Hepatic stellate cell (primary cell): ENCODE measurements at places on chromosomes 7 and 10.

DNA sequence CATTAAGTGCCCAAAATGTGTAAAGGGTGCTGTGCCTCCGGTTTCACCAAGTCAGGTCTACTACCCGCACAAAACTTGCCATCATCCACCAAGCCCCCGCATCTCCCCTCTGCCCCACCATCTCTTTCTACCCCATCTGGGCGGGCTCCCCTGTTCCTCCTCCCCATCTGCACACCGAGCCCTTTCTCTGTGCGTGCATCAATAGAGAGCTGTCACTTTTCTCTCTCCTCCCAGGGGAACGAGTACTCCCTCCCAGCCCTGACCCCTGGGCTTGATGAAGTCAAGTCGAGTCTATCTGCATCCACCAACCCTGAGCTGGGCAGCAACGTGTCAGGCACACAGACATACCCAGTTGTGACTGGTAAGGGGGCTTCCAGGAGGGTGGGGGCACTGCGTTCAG lies 63.5 kb downstream of the PAX2 start:
- no peak for DNase-seq

GRCh38 chr7:130733931-130734814 lies at the start of gene KLF14:
Gene KLF14, minus strand, starts transcription at chr7:130734207. Its CDS starts 174 bp downstream, at chr7:130734033.
- DNase-seq = peak; percentile 28

DNA sequence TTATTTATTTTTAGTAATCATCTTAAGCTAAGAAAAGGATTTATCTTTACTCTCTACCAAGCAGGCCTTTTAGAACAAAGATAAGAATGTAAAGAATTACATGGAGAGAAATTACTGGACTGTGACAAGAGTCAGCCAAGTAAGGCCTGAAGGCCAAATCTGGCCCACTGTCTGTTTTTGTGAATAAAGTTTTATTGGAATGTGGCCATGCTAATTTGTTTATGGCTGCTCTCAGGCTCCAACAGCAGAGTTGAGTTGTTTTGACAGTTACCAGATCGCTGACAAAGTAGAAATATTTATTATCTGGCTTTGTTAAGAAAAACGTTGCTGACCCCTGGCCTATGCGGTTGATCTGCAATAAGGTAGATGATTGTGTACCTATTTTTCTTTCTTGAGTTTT lies 6.1 kb downstream of the ARID5B start:
- DNase-seq = no peak

- no peak for DNase-seq
These were observed 382.7 kb downstream of the SFMBT2 start for GRCh38 chr10:7027913-7028808.

DNA sequence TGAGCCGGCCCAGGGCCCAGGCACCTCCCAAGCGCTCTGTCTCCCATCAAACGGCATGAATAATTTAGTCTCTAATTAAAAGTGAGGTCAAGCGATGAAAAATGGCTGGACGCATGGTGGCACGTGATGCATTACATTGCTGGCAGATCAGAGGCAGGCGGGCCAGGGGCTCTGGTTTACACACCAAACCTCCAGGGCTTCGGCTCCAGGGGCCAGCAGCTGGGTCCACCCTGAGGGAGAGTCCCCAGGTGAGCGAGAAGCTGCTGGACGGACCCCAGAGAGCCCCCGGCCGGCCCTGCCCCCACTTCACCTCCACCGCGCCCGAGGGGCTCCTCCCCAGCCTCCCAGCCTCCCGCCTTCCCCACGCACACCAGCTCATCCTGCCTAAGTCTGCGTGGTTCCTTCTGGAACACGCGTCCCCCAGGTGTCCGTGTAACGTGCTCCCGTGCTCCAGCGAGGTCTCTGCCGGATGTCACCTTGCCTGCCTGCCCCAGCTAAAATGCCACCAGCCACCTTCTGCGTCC lies 23.2 kb downstream of the UNCX start:
- no peak for DNase-seq

GRCh38 chr7:17274551-17275245 lies 23.8 kb upstream of the AHR start:
- DNase-seq = no peak

DNA sequence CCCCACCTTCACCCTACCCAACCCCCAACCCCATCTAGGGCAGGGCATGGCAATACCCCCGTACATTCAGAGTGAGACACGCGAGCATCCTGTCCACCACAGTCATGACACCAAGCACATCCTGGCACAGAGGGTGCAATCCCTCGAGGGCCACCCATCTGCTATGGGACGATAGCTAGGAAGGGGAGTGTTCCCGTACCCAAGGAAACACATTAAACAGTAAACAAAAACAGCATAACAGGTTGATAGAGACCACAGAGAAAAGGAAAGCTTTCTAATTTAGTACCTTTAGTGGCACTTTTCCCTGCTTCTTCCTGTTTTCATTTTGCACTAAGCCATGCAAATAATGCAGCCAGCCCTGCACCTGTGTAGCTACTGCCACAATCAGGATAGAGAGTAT lies 2.3 kb upstream of the SMKR1 start:
- no peak for DNase-seq

DNA sequence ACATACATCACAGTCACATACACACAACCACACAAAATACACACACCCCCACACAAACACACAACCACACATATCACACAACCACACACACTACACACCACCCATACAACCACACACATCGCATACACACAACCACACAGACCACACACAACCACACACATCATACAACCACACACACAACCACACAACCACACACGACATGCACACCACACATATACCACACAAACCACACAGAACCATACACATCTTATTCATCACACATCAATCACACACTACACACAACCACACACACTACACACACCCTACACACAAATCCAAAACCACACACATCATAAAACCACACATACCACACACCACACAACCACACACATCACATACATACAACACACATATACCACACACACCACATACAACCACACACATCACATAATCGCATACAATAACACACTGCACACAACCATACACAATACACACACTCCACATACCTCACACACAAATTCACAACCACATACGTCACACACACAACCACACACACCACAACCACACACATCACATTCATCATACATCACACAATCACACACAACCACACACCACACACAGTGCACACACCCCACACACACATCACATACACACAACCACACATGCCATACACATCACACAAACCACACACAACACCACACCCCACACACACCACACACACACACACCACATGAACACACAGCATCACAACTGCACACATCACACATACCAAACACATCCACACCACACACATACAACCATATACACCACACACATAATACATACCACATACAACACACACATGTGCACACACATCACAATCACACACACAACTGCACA lies 30.4 kb downstream of the GPRIN2 start:
- no peak for DNase-seq

GRCh38 chr7:115122388-115122787 lies 200.5 kb downstream of the MDFIC start:
- DNase-seq = no peak
